ENCODE measurements at places on chromosomes 6 and 20.

GRCh38 chr6:47633141-47633540, 65.2 kb upstream of the ADGRF4 start:
- DNase-seq = no peak

- no peak for DNase-seq
Measured at GRCh38 chr20:19907326-19908056, 109.7 kb upstream of the NAA20 start.

GRCh38 chr20:10291568-10292248, 73.1 kb downstream of the SNAP25 start:
- no peak for DNase-seq

DNA sequence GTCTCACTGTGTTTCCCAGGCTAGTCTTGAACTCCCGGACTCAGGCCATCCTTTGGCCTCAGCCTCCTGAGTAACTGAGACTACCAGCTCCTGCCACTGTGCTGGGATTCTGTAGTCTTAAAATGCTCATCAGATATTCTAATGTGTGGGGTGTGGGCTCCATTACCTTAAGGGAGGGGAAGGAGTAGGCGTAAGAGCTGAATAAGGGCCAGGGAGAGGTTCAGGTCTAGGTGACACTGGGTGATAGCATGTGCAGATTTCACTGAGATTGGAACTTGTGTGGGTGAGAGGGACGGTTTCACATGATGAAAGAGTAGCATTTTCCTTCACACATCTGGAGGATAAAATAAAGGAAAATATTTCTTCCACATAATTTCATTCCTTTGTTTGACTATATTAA, 8.5 kb downstream of the AKAP12 start:
- no peak for DNase-seq

DNA sequence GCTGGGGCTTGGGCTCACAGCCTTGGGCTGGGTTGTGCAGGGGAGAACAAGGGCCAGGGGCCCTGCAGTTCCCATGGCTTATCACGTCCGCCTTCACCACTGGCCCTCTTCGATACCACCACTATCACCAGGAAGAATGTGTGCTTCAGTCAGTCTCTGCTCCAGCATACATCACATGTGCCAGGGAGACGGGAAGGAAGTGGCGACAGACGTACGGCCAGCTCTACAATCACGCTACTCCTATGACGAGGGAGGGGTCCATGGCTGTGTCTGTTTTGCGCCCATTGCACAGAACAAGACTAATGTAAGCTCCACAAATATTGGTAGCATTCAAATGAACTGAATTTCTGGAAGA, 72.1 kb downstream of the TRAM2 start:
- no peak for DNase-seq

GRCh38 chr20:6468423-6469116, 298.9 kb upstream of the BMP2 start:
- DNase-seq = no peak

- no peak for DNase-seq
Measured at GRCh38 chr6:71279321-71279720, 9.3 kb upstream of the OGFRL1 start.

GRCh38 chr6:7879043-7879442, 31.5 kb downstream of the TXNDC5 start:
- no peak for DNase-seq

- DNase-seq = no peak
Measured at GRCh38 chr20:45967551-45968080, 4.4 kb downstream of the ZNF335 start.

GRCh38 chr6:118397671-118398465, 150.2 kb upstream of the PLN start:
- no peak for DNase-seq

- DNase-seq = no peak
Measured at GRCh38 chr6:170075659-170076223, 215.1 kb downstream of the DLL1 start.

- no peak for DNase-seq
Measured at GRCh38 chr6:5764401-5764955, 242.2 kb downstream of the NRN1 start.
